ENCODE measurements at places on chromosomes 5 and 9.

DNA sequence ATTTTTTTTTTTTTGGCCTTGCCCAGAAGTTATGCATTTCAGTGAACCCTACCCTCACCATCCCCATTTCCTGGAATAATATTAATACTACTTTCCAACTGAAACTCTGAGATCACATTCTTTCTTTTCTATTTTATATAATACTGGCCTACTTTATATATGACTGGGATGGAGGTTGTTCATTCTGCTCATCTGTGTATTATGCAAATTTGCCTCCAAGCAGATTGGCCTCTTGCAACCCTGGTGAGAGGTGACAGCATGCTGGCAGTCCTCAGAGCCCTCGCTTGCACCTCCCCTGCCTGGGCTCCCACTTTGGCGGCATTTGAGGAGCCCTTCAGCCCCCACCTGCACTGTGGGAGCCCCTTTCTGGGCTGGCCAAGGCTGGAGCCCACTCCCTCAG, 35.4 kb downstream of the CDKN2A start:
- DNase-seq, result no peak

DNA sequence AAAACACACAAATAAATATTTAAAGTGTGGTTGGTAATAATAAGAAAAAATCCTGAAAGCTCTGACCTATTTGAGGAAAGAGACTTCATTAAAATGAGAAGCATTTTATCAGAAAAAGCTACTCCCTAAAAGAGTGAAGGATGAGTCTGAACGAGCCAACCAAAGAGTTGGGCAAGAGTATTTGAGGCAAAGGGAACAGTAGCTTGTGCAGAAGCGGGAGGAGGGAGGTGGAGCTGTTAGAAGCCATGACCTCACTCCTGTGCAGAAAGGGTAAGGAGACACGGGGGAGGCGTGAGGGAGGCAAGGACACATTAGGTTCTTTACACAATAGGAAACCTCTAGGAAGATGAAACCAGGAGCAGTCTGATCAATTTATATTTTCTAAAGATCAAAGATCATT, 29.4 kb downstream of the SH3RF2 start:
- DNase-seq, result no peak

GRCh38 chr9:71975833-71976232, 64.4 kb downstream of the C9orf85 start:
- no peak for DNase-seq

- no peak for DNase-seq
Observed at GRCh38 chr5:135989686-135990085, 34.9 kb upstream of the LECT2 start.

DNA sequence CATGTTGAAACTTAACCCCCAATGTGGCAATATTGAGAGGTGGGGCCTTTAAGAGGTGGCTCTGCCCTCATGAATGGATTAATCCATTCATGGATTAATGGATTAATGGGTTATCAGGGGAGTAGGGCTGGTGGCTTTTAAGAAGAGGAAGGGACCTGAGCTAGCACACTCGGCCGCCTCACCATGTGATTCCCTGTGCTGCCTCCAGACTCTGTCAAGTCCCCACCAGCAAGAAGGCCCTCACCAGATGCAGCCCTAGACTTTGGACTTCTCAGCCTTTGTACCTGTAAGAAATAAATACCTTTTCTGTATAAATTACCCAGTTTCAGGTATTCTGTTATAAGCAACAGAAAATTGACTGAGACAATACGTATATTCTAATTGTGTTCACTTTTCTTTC, 272.2 kb upstream of the DMRT1 start:
- DNase-seq, result no peak

GRCh38 chr5:36395260-36395659, 93.6 kb upstream of the RANBP3L start:
- DNase-seq, result no peak

- no peak for DNase-seq
Observed at GRCh38 chr5:79974886-79975285, 16.2 kb downstream of the MTX3 start.

DNA sequence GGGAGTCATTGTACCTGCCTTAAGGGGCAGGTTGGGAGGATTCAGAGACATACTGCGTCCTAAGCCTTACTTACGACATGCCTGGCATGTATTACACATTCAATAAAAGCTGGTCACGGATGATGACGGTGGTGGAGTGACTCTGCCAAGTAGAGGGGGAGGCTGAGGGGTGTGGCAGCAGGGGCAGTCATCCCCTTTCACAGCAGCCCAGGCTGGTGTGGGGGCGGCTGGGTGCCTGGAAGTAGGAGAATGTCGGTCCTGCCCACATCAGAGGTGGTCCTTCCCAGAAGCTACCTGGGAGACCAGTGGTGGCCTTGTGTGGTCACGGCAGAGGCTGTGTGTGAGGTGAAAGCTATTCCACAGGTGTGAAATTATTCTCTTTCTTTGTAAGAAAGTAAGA, 8.9 kb downstream of the ZBTB34 start:
- DNase-seq, result no peak

GRCh38 chr9:97632248-97632984, 752 bp downstream of the TSTD2 start:
- no peak for DNase-seq

DNA sequence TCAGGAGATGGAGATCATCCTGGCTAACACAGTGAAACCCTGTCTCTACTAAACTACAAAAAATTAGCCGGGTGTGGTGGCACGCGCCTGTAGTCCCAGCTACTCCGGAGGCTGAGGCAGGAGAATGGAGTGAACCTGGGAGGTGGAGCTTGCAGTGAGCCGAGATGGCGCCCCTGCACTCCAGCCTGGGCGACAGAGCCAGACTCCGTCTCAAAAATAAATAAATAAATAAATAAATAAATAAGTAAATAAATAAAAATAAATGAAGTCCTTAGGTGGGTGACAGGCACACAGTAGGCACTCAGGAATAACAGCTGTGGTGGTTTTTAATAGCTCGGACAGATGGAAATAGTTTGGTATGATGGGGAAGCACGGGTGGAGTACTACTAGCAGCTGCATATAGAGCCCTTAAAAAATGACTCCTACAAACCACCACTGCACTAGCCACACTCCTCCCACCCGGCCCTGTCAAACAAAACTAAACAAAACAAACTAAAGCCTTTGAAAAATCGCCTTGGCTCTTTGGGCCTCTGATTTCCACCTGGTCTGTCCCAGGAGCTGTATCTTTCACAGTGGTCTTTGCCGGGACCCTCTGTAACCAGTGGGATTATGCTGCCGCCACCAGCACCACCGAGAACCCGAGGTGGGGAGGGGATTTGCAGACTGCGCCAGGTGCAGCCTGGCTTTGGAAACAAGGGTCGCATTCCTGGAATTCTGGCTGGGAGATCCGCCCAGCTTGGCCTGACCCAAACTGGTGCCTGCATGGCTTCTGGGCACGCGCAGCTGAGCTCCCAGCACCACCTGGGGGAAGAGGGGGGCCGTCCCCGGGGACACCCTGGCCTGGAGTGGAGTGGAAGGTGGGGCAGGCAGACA, 5.1 kb upstream of the WDR5 start:
- DNase-seq, result no peak

- no peak for DNase-seq
Observed at GRCh38 chr5:124057724-124058231, 545.8 kb downstream of the CSNK1G3 start.

DNA sequence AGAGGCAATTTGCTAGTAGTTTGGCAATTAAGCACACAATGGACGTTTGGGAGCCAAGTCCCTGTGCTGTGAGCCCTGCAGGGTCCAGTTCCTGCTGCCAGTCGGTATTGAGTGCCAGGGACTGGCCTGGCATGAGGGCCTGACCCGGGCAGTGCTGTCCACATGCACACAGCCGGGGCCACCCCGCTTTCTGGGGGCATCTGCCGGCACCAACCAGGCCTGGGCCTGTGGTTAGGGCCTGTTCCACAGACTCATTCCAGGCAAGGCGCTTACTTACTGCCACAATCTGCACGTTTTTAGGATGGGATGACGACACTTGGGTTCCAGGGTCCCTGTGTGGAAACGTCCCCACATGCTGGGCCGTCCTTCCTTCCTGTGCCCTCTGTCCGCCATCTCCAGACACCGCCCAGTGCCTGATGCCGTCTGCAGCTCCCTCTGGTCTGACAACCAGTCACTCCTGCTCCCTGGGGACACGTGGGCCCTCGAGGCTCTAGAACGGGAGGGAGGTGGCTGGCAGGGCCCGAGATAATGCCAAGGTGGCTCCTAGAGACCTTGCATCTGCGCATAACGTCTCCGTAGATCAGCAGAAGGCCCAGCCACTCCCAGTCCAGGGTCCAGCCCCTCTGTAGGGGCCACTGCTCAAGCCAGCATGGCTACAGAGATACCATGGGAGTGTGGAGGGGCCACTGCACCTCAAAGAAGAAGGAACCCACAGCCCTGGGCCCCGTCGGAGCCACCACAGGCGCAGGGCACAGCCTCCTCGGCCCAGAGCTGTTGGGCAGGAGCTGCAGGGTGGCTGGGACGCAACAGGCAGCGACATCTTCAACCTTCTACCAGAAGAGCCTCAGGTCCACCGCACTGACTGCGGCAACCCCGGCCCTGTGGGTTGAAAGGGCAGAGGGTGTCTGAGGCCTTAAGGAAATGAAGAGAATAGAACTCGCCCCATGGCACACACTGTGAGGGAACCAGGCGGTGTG, 24.7 kb downstream of the SLC9A3 start:
- DNase-seq, result no peak

- DNase-seq, result no peak
Observed at GRCh38 chr5:35938568-35939227, at the start of gene CAPSL. TSS of gene CAPSL (minus strand) at chr5:35938622. CDS start at chr5:35921120, 17,502 bp downstream.

DNA sequence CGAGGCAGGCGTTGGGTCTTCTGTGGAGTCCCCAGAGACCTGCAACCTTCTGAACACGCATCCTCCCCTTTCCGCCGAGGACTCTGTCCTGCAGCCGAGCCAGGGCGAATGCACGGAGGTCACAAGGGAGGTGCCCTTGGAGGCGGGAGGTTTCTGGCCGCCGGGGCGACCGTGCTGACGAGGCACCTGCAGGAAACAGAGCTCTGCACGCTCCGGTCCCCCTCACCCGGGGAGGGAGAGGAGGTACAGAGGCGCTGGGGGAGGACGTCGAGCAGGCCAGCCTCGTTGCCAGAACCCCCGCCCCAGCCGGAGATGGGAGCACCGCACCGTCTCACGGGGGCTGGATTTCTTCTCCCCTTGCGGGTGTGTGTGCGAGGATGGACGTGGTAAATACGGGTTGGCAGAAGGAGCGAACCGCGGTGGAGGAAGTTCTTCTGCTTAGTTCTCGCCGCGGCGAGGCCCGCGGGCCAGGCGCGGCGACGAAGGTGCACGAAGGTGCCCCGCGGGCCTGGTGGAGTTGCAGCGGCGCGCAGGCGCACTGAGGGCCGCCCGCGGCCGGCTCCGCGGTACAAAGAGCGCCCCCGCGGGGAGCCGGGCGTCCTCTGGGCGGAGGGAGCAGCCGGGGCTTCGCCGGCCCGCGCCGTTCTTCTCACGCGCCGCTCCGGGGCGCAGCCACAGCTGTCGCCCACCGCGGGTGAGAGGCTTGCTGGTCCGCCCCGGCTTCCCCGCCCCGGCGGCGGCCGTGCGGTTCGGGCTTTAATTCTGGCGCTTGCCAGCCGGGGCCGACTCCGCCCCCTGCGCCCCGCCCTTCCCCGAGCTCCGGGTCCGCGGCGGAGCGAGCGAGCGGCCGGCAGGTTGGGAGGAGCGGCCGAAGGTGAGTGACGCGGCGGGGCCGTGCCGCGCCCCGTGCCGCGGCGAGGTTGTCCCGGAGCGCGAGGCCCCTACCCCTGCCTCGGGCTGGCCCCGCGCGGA, 289.5 kb downstream of the DOCK8 start:
- DNase-seq, result peak; percentile 59

DNA sequence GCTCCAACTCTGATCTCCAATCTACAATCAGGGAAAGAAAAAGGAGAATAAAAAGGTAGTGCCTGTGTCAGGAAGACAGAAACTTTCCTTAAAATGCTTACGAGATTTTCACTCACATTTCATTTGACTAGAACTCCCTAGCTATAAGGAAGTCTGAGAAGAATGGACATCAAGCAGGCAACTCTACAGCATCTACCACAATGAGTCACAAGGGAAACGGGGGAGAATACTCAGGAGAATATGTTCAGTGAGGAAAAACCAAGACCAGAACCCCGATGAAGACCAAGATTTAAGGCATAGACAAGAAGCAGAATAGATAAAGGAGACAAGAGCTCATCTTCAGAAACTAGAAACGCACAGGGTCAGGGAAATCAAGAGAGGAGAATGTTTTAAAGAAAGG, 9.0 kb upstream of the SETD9 start:
- no peak for DNase-seq

DNA sequence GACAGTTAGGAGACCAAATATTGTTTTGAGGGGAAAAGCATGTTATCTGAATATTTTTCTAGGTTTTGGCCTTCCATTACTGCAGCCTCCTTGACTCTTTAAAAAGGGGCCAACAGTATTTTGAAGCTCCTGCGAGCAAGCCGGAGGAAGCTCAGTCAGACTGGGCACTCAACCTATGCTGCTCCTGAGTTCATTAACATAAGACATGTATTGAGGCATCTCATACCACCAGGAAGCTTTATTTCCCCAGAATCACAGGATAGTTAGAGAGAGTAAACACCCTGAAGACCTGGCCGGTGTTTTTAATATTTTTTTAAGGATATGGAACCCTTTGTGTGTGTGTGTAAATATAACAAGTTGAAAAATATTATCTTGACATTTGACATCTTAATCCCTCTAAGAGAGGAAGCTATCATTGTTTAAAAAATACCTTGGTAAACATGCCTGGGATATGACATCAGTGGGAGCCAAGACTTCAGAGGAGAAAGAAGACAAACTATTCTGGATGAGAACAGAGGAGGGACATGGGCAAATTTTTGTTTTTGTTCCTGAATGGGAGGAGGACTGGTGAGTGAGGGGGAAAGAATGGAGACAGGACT, 139.3 kb upstream of the SLIT3 start:
- DNase-seq, result no peak

GRCh38 chr5:116572350-116573278, 2.0 kb downstream of the SEMA6A start:
- no peak for DNase-seq

GRCh38 chr5:123937230-123937629, 425.3 kb downstream of the CSNK1G3 start:
- no peak for DNase-seq

DNA sequence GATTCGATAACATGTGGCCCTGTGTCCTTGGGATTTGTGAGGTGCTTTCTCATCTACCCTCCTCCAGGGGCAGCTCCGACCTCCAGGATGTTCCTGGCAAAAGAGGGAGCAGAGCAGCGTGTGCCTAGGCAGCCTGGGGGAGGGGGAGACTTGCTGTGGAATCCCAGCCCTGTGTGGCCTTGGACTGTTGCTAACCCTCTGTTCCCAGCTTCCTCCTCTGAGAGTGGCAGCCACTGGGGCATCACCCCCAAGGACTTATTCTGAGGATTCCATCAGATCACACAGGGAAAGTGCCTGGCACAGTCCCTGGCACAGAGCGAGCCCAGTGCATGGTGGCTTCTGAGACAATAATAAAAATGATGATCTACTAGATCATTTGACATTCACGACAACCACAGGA, 265.1 kb upstream of the MVB12B start:
- no peak for DNase-seq

GRCh38 chr9:116951588-116952435, 264.7 kb downstream of the TRIM32 start:
- DNase-seq, result no peak

- no peak for DNase-seq
Observed at GRCh38 chr5:13606051-13606450, 338.4 kb downstream of the DNAH5 start.

GRCh38 chr5:39905356-39905755, 480.6 kb upstream of the DAB2 start:
- DNase-seq, result no peak

GRCh38 chr9:113220467-113221002, 542 bp downstream of the FKBP15 start:
- DNase-seq, result no peak

Data from stimulated activated CD4-positive, alpha-beta T cell treated with anti-CD3 and anti-CD28 coated beads, Interleukin-15, amount 100 ng/mL, for 1 hour (primary cell).